ENCODE measurements at places on chromosomes 2 and 18.

DNA sequence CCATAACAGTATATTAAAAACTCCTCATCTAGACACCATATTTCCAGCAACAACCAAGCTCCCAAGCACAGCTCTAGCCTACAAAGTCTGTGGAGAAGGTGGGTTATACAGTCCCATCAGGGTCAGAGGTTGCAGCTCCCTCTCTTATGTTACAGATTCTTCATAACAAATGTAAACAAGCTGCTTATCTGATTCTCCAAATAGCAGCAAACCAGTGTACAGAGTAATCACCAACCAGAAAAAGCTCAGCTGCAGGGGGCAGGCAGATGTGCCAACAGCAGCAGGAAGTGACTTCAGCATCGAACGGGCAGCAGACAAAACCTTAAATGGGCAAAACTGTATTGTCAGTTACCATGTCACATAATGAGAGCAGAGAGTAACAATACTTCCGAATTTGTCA is 52.9 kb upstream of the NABP1 start:
- no peak for DNase-seq

- DNase-seq, result no peak
These were observed 1191.9 kb upstream of the SLC39A10 start for GRCh38 chr2:194464964-194465638.

- DNase-seq, result no peak
These were observed 29.5 kb upstream of the RBMS1 start for GRCh38 chr2:160522951-160523710.

DNA sequence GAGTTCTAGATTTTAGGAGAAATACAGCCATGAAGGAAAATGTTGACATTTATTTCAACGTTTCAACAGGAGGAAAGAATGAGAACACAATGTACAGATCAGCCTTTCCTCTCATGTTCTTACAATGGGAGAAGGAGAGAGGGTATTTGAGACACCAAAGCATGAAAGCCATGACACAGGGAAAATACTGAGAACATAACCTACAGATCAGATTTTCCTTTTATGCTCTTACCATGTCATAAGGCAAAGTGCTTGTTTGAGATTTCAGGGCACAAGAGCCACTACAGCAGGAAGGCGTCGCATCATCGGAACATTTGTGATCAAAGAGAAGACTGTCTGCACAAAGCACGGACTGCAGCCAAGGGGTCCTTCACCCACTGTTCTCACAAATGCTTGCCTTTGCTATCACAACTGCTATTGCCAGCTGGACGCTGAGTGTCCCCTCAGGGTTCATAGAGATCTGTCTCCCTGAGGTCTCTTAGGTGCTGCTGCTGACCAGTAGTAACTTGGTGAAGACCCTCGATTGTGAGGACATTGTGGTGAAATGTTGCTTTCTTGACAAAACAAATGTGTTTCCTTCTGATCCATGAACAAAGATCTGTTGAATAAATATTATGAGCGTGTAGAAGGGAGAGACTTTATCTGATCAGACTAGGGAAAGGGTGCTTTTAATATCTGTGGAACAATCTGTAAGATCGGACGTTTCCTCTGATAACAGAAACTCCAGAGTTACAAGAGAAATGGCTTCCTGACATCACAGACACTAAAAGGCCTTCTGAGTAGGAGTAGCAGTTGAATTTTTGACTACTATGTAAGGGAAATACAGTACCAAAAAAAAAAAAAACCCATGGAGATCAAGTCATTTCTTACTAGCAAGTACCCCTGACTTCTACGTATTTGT is 6.4 kb upstream of the IL1RL1 start:
- no peak for DNase-seq

GRCh38 chr2:193336781-193337180 is 1142.0 kb upstream of the TMEFF2 start:
- no peak for DNase-seq

DNA sequence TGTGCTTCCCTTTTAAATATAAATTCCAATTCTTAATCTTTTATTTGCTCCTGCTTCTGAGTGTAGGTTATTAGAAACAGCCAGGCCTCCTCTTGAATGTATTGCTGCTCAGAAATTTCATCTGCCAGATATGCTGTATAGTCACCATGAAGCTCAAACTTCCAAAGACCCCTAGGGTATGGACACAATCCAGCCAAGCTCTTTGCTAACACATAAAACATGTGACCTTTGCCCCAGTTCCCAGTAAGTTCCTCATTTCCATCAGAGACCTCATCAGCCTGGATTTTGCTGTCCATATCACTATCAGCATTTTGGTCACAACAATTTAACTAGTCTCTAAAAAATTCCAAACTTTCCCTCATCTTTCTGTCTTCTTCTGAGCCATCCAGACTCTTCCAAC is 75.2 kb downstream of the MAP2 start:
- no peak for DNase-seq

- DNase-seq, result no peak
These were observed 31.0 kb downstream of the RBM43 start for GRCh38 chr2:151230627-151231140.

GRCh38 chr2:60260639-60261296 is 292.7 kb downstream of the BCL11A start:
- no peak for DNase-seq

DNA sequence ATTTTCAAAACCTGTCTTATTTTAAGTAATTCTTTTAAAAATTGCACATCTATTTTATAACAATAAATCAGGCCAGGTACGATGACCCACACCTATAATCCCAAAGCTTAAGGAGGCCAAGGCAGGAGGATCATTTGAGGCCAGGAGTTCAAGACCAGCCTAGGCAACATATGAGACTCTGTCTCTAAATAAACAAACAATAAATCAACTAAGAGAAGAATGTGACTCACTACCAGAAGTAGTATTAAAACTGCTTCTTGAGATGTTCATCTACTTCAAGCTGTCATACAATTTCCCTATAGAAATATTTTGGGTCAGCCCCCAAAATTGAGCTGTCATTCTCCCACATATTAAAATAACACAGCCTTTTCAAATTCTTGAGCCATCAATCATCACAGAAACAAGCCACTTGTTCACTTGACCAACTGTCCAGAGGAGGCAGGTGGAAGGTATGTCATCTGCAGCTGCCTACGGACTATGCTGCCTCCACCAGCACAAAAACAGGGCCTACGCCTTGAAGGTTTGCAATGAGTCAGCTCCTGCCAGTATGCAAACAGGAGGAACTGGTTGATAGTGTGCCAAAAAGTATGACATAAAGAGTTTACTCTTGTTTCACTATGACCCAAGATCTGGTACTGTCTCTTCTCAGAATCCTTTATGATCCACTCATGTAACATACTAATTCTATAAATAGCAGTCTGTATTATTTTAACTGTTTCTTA is 33.6 kb downstream of the KIDINS220 start:
- peak; percentile 47 for DNase-seq

- no peak for DNase-seq
These were observed 865.3 kb downstream of the ERBB4 start for GRCh38 chr2:211673133-211673905.

- no peak for DNase-seq
These were observed 195.4 kb downstream of the SPP2 start for GRCh38 chr2:234245945-234246344.

- no peak for DNase-seq
These were observed 429.6 kb downstream of the NCKAP5 start for GRCh38 chr2:133138693-133139092.

GRCh38 chr18:23401400-23402347 is 51.4 kb upstream of the RIOK3 start:
- no peak for DNase-seq

GRCh38 chr2:169743549-169743948 is 9.9 kb downstream of the KLHL23 start:
- DNase-seq, result no peak

GRCh38 chr2:233074106-233074505 is 14.0 kb downstream of the INPP5D start:
- no peak for DNase-seq

DNA sequence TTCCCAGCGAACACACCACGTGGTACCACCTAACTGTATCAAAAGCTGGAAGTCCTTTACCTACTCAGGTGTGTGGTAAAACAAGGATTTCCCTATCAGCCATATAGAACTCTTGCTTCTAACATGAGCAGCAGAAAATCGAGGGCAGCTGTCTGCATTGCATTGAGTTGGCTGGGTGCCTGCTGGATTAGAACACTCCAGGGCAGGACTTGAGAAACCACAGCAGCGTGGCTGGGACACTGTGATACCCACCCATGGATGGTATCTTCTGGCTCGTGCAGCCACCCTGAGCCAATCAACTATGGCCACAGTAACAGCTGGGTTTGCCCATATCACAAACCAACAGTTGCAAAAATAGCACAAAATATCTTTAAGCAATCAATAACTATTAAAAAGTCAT is 188.3 kb downstream of the FBXO15 start:
- DNase-seq, result no peak

- no peak for DNase-seq
These were observed 95.2 kb upstream of the GULP1 start for GRCh38 chr2:188196343-188197008.

DNA sequence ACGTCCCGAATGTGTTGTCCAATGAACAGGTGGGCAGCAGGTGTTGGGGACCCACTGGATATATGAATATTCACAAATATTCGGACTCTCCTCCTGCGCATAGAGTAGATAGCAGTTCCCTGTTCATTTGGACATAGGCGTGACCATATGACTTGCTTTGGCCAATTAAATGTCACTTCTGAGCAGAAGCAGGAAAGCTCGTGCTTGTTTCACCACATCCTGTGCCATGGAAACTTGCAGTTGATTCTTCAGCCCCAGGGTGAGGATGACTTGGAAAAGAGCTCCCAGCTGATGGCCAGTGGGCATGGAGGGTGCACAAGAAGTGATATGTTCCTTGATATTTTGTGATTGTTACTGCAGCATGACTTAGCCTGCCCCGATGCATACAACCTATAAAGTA is 52.6 kb downstream of the PTPRM start:
- no peak for DNase-seq

- DNase-seq, result peak; percentile 48
These were observed 158.4 kb downstream of the SETBP1 start for GRCh38 chr18:44838971-44839666.

- no peak for DNase-seq
These were observed 4.4 kb downstream of the AFF3 start for GRCh38 chr2:100137866-100138570.

DNA sequence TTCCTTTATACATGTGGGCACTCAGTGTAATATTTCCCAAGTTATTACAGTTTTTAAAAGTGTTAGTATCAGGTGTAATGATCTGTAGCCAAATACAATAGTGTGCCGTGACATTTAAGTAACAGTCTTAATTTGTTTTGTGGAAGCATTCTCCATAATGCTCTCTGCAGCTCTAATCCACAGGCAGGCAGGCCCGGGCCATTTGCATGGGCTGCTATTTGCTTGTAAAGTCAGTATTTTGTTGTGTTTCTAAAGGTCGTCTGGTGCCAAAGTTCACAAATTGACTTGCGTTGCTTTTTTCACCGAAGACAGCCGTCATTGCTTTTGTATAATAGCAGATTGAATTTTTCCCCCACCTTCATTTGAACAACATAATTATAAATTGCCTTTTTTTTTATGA is 153.0 kb downstream of the GBX2 start:
- DNase-seq, result no peak

DNA sequence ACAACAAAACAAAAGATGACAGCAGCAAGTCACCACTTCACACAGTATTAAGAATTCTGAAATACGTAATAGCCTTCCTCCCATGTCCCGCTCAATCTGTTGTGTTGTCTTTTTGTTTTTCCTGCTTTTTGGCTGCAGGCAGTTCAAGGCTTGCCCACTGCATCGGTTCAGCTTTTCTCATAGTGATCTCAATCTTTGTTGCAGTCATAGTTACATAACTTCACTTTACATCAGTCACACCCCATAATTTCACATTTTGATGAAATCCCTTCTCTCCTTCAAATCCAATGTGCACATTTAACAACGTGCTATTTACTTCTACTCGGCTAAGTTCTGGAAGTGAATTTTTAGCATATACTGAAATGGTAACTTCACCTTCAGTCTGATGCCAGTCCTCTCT is 33.8 kb upstream of the HAAO start:
- DNase-seq, result no peak

- no peak for DNase-seq
These were observed 104.8 kb upstream of the FN1 start for GRCh38 chr2:215540658-215541057.

GRCh38 chr2:20217041-20217970 is 7.6 kb downstream of the SDC1 start:
- DNase-seq, result no peak

GRCh38 chr18:22977847-22978701 is 44.9 kb downstream of the RBBP8 start:
- no peak for DNase-seq

- no peak for DNase-seq
These were observed 18.3 kb upstream of the NEDD4L start for GRCh38 chr18:58025733-58026132.

DNA sequence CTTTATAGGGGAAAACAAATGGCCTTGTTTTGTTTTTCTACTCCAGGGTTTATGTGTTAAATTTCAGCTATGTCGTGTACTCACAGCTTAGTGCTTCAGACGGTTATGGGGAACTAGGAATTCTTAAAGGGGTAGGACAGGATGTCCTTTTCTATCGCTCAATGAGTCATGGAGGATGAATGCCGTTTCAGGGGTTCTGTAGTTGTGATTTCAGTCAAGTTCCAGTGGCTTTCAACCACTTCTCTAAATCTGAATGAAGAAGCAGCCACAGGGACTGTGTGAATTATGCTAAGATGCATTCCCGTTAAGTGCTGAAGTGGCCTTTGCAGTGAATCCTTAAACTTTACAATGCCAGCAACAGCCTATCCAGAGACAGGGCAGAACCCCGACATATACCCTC is 1231.7 kb upstream of the ZEB2 start:
- DNase-seq, result no peak

GRCh38 chr2:142866426-142866825 is 11.0 kb upstream of the KYNU start:
- DNase-seq, result no peak

DNA sequence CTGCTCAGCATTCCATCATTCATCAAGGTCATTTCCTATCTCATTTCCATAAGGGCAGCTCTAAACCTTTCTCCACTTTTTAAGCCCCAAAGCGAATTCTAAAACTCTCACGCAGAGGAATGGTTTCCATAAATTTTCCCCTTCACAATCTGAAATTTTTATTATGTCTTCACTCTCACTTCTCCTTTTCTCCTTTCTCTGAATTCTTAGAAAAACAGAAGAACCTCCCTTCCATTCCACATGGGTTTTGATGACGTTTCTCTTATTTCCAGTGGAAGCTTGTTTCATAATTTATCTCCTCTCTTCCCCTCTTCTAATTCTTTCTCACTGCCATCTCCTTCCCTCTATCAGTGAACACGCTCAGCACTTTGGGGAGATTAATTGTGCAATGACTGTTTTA is 97.3 kb downstream of the SPATS2L start:
- no peak for DNase-seq

- DNase-seq, result no peak
These were observed 857.4 kb upstream of the CDH2 start for GRCh38 chr18:29034113-29034856.

- no peak for DNase-seq
These were observed 49.6 kb downstream of the TRAPPC12 start for GRCh38 chr2:3429066-3429610.
